Esophagus muscularis mucosa (tissue), 4 donors: ENCODE measurements at places on chromosomes 12 and 14. TPM values are rescaled to one million over a fixed set of nuclear protein-coding genes. Genes with fewer than 3 reads are reported as not detected.
A peak's percentile ranks its signal among the peaks of the same experiment; 100 is the strongest.

- DNase-seq: peak; percentile 99
- peaks cover 9% of the 10 kb centered on the region for H3K36me3 ChIP-seq
- no peaks in the 10 kb centered on the region for H3K27me3 ChIP-seq
- H3K4me3 ChIP-seq: peak within 1 kb of the TSS; percentile 96
- H3K4me1 ChIP-seq: peaks cover 23% of the 10 kb centered on the region
- H3K27ac ChIP-seq: peak within 1 kb of the TSS; percentile 91
Measured at GRCh38 chr12:131949431-131950181, at the start of gene EP400. Gene EP400, plus strand, starts transcription at chr12:131949942. Its CDS starts 10,678 bp downstream, at chr12:131960620.

The SLCO1B1 gene
- total RNA-seq: not detected

DNA sequence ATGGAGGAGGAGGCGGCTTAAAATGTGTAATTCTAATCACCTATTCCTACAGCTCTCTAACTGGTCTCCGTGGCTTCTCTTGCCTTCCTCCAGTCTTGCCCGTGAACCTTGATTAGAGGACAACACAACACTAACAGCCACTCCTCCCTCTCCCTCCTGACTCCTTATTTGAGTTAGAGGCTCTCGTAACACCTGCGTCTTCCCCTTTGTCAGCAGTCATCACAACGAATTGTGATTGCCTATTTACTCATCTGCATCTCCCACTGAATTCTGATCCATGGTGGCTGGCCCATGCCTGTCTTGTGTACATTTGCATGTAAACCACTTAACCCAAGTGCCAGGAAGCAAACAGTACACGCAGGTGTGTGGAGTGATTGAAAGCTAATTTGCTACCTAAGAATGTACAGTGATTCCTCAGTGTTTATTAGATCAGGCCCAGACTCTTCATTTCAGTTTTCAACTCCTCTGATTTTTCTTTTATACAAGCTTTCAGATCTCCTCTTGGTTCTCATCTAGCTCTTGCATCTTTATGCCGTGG is 154.5 kb downstream of the MON2 start:
- no peak overlapping the region for H3K4me3 ChIP-seq
- H3K36me3 ChIP-seq: peaks cover 5% of the 10 kb centered on the region
- no peaks in the 10 kb centered on the region for H3K4me1 ChIP-seq
- no peaks in the 10 kb centered on the region for H3K27me3 ChIP-seq
- DNase-seq: no peak

DNA sequence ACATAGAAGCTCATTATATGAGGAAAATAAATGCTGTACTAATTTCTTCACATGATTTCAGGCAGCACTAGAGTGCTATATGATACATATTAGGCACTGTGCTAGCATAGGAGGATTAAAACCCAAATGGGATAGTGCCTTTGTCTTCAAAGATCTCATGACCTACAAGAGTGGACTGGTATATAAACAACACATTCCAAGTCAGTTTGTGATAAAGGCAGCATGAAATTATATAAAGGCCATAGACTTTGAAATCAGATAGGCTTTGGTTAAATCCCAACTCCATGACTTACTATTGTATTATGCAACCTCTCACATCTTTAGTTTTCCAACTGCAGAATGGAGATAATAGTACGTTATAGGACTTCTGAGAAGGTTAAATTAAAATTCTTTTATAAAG is 179.7 kb downstream of the RAD51B start:
- DNase-seq: no peak
- H3K27me3 ChIP-seq: no peaks in the 10 kb centered on the region
- H3K4me1 ChIP-seq: peaks cover 19% of the 10 kb centered on the region
- no peak overlapping the region for H3K4me3 ChIP-seq
- no peaks in the 10 kb centered on the region for H3K36me3 ChIP-seq

GRCh38 chr12:14408208-14408607 is 42.7 kb downstream of the ATF7IP start:
- H3K4me1 ChIP-seq: peaks cover 30% of the 10 kb centered on the region
- H3K4me3 ChIP-seq: no peak overlapping the region

The AHNAK2 gene
- 177 TPM for total RNA-seq

GRCh38 chr12:84842406-84843013 is 70.1 kb downstream of the SLC6A15 start:
- no peak overlapping the region for H3K4me3 ChIP-seq
- no peak overlapping the region for H3K27ac ChIP-seq
- no peaks in the 10 kb centered on the region for H3K4me1 ChIP-seq
- H3K27me3 ChIP-seq: no peaks in the 10 kb centered on the region
- H3K36me3 ChIP-seq: no peaks in the 10 kb centered on the region

The ANKS1B gene
- 21.8 TPM for total RNA-seq

DNA sequence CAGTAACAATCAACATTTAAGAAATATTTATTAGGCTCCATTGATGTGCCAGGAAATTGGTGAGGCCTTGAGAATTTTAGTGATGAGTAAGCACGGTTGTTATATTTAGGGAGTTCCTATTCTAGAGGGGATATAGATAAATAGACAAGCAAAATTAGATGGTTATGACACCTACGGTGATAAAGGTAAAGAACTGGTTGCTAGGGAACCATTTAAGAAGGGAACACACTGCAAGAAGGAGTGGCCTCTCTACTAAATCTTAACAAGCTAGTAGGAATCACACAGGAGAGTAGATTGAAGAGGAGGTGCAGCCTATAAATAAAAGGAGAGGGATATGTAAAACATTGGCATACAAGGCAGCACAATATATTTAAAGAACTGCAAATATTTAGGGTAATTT is 155.2 kb downstream of the LRIG3 start:
- peaks cover 40% of the 10 kb centered on the region for H3K4me1 ChIP-seq
- no peak overlapping the region for H3K4me3 ChIP-seq
- H3K27me3 ChIP-seq: no peaks in the 10 kb centered on the region
- DNase-seq: no peak
- H3K27ac ChIP-seq: no peak overlapping the region

DNA sequence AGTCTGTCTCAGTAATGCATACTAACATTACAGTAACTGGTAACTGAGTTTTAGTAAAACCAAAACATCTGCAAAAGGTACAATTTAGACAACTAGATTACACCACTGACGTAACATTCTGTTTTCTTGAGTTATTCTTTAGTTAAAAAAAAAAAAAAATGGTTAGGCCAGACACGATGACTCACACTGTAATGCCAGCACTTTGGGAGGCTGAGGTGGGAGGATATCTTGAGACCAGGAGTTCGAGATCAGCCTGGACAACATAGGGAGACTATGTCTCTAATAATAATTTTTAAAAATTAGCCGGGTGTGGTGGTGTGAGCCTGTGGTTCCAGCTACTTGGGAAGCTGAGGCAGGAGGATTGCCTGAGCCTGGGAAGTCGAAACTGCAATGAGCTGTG is 34.1 kb downstream of the AP5M1 start:
- H3K4me1 ChIP-seq: no peaks in the 10 kb centered on the region
- no peak overlapping the region for H3K4me3 ChIP-seq
- H3K36me3 ChIP-seq: no peaks in the 10 kb centered on the region

- no peak overlapping the region for H3K27ac ChIP-seq
- H3K36me3 ChIP-seq: no peaks in the 10 kb centered on the region
- H3K4me3 ChIP-seq: no peak overlapping the region
- DNase-seq: no peak
- H3K4me1 ChIP-seq: no peaks in the 10 kb centered on the region
- H3K27me3 ChIP-seq: no peaks in the 10 kb centered on the region
Measured at GRCh38 chr14:48398675-48399282, 723.4 kb upstream of the MDGA2 start.

- no peaks in the 10 kb centered on the region for H3K36me3 ChIP-seq
- no peak for DNase-seq
- H3K27ac ChIP-seq: no peak overlapping the region
- H3K4me3 ChIP-seq: no peak overlapping the region
- peaks cover 7% of the 10 kb centered on the region for H3K4me1 ChIP-seq
Measured at GRCh38 chr12:104166465-104166864, 28.5 kb upstream of the NFYB start.

- H3K4me3 ChIP-seq: no peak overlapping the region
- no peaks in the 10 kb centered on the region for H3K27me3 ChIP-seq
- H3K36me3 ChIP-seq: no peaks in the 10 kb centered on the region
- H3K4me1 ChIP-seq: no peaks in the 10 kb centered on the region
Measured at GRCh38 chr14:105878554-105878953, 352.2 kb downstream of the TMEM121 start.

- H3K27me3 ChIP-seq: no peaks in the 10 kb centered on the region
- H3K4me3 ChIP-seq: no peak overlapping the region
- no peaks in the 10 kb centered on the region for H3K36me3 ChIP-seq
- H3K4me1 ChIP-seq: no peaks in the 10 kb centered on the region
- DNase-seq: no peak
Measured at GRCh38 chr12:121144416-121144914, 11.8 kb downstream of the P2RX7 start.

DNA sequence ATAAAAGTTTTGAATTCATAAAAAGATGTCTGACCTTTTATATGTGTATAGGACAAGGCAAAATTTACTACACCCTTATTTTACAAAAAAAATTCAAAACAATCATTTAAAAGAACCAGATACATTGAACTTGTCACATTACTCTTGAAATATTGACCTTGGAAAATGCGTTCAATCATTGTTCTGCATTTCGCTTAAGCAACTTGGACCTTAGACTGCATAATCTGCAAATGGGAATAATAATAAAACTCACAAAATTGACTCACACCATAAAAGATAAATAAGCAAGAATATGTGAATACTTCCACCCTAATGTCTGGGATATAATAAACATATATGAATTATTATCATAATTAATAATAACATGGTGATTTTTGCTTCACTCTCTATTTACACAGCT is 69.4 kb upstream of the PTPRB start:
- no peak for DNase-seq
- H3K27ac ChIP-seq: no peak overlapping the region
- H3K4me3 ChIP-seq: no peak overlapping the region
- no peaks in the 10 kb centered on the region for H3K27me3 ChIP-seq
- no peaks in the 10 kb centered on the region for H3K36me3 ChIP-seq
- no peaks in the 10 kb centered on the region for H3K4me1 ChIP-seq

GRCh38 chr14:71985538-71986189 is 53.4 kb downstream of the RGS6 start:
- no peaks in the 10 kb centered on the region for H3K27me3 ChIP-seq
- no peak overlapping the region for H3K4me3 ChIP-seq
- peaks cover 16% of the 10 kb centered on the region for H3K4me1 ChIP-seq
- DNase-seq: peak; percentile 47
- no peak overlapping the region for H3K27ac ChIP-seq

GRCh38 chr12:41992022-41992421 is 152.7 kb downstream of the GXYLT1 start:
- no peaks in the 10 kb centered on the region for H3K36me3 ChIP-seq
- no peak overlapping the region for H3K4me3 ChIP-seq
- no peak overlapping the region for H3K27ac ChIP-seq
- no peaks in the 10 kb centered on the region for H3K27me3 ChIP-seq
- H3K4me1 ChIP-seq: no peaks in the 10 kb centered on the region

GRCh38 chr12:12811343-12811742 is 1.8 kb upstream of the DDX47 start:
- no peak overlapping the region for H3K4me3 ChIP-seq
- DNase-seq: no peak
- no peaks in the 10 kb centered on the region for H3K27me3 ChIP-seq
- H3K27ac ChIP-seq: no peak overlapping the region
- peaks cover 34% of the 10 kb centered on the region for H3K4me1 ChIP-seq
- no peaks in the 10 kb centered on the region for H3K36me3 ChIP-seq

DNA sequence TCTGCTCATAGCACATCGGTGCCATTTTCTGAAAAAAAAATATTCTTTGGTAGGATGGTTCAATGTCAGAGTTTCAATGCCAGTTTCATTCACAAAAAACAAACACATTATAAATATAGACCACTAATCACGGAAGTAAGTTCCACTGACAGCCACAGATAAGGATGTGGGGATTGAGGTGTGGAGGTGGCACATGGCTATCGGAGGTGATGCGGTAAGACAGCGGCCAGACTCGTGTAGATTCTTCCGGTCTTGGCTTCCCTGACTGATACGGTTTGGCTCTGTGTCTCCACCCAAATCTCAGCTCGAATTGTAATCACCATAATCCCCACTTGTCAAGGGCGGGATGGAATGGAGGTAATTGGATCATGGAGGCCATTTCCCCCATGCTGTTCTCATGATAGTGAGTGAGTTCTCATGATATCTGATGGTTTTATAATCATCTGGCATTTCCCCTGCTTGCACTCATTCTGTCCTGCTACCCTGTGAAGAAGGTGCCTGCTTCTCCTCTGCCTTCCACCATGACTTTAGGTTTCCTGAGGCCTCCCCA is 693.4 kb downstream of the VRK1 start:
- H3K36me3 ChIP-seq: no peaks in the 10 kb centered on the region
- DNase-seq: no peak
- H3K4me3 ChIP-seq: no peak overlapping the region
- no peaks in the 10 kb centered on the region for H3K27me3 ChIP-seq

DNA sequence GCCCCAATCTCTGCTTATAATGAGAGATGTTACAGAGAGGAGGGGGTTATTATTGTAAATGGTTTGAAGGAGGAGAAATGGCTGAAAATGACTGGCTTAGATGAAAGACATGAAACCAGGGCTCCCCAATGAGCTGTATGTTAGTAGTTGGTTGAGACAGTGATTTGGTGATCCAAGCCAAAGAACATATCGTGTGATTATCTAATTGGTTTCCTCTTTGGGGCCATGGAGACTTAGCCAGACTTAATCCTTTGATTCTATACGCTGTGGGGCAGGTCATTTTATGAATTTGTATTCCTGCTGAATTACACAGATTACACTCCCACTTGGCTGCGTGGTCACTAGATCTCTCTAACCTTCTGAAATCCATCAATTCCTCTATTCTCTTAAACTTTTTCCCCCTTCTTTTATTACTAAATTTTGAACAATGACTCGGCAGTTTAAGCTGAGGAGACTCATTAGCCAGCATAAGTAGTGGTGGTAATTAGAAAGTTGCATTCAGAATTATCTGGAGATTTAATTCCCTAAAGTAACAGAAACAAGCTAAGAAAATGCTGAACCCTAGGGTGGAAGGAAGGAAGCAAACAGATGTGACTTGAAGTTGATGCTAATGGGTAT is 5.3 kb downstream of the TTC8 start:
- no peaks in the 10 kb centered on the region for H3K27me3 ChIP-seq
- no peaks in the 10 kb centered on the region for H3K36me3 ChIP-seq
- no peak for DNase-seq
- H3K4me1 ChIP-seq: peaks cover 55% of the 10 kb centered on the region

- no peaks in the 10 kb centered on the region for H3K36me3 ChIP-seq
- H3K4me3 ChIP-seq: no peak overlapping the region
- H3K4me1 ChIP-seq: no peaks in the 10 kb centered on the region
- DNase-seq: no peak
- no peaks in the 10 kb centered on the region for H3K27me3 ChIP-seq
- no peak overlapping the region for H3K27ac ChIP-seq
Measured at GRCh38 chr12:98873776-98874175, 228.7 kb downstream of the APAF1 start.
